NCI-H446 treated with DMSO at 0.1 percent for 48 hours (cell line): ENCODE measurements at places on chromosomes 5 and 9.

GRCh38 chr9:90000925-90001324 is 396.1 kb downstream of the GADD45G start:
- DNase-seq, result no peak

DNA sequence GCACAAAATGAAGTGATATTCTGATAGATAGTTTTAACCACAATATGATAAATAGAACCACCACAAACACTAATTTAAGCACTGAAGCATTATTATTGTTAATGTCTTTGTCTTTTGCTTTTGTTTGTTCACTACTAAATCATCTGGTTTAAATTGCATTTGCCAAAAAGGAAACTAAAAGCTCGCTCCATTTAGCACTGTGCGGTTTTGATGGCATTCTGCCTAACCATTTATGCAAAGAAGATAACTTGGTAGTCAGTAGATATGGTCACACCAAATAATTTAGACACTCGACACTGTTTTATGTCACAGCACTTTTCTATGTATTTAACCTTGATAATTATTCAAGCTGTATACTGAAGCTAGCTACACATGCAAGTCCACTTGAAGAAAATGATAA is 849.8 kb upstream of the CDH6 start:
- DNase-seq, result no peak

GRCh38 chr9:76180541-76180940 is 213.7 kb downstream of the RFK start:
- DNase-seq, result no peak

- DNase-seq, result no peak
Measured at GRCh38 chr9:22208846-22209585, 199.9 kb upstream of the CDKN2B start.

GRCh38 chr9:123265833-123266232 is 2.6 kb downstream of the STRBP start:
- no peak for DNase-seq

DNA sequence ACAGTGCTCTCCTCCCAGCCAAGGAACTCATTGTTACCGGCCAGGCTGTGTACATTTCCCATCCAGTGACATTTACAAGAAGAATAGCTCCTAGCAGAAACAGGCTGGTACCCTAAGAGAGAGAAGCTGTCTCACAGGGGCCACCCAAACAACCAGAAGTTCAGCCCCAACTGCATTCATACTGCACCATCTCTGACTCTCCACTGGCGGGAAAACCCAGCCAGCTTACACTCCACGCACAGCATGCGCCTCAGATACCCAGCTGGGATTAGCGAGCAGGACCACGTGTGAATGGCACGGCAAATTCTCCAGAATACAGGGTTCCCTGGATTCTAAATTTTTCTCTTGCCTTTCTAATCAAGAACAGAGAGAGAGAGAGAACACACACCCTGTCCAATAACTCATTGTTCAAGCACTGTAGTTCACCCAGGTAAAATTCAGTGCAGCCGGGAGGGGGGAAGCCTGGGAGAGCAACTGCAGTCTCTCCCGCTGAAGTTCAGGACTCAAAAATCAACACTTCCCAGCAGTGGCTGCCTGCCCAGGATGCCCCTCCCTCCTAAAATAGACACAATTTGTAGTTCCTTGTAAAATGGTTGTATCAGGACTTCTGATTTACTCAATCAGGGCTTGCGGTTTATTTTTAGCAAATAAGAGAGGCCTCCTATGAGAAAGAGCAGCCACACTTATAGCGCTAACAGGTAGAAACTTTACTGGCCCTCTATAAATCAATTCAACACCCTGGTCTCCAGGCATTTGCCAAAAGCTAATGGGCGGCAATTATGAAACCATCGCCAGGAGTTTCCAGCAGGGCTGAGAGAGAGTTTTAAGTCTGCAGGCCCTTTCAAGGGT is 2.2 kb downstream of the COL23A1 start:
- no peak for DNase-seq

DNA sequence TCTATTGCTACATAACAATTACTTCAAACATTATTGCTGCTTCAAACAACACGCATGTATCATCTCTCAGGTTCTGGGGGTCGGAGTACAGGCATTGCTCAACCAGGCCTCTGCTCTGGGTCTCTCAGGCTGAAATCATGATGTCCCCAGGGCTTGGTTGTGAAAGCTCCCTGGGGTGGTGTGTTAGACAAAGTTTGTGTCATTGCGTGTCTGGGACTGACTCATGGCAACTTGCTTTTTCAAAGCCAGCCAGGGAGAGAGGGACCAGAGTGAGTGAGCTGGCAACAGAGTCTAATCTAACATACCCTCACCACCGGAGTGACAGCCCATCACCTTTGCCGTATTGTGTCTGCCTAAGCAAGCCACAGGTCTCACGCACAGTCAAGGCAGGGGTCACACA is 259.2 kb upstream of the NFIL3 start:
- no peak for DNase-seq

DNA sequence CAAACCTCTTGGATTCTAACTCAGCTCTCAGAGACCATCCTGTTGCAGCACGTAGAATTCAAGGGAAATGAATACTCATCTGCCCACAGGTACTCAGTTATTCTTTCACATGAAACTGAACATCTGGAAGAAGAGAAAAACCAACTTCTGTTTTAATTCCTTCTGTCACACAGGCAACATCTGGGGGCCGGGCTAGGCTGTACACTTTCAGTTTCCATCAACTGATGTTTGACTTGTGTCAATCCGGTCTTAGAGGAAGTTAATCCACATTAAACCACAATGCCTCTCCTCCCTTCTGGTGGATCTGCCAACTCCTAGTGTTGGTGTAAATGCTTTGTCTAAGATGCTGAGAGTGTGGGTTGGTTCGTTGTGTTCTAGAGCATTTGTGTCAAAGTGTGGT is 17.6 kb downstream of the DMRT3 start:
- DNase-seq, result no peak

- DNase-seq, result no peak
Measured at GRCh38 chr9:13267743-13268142, 11.7 kb downstream of the MPDZ start.

GRCh38 chr5:149586708-149587318 is 5.5 kb downstream of the ARHGEF37 start:
- no peak for DNase-seq

DNA sequence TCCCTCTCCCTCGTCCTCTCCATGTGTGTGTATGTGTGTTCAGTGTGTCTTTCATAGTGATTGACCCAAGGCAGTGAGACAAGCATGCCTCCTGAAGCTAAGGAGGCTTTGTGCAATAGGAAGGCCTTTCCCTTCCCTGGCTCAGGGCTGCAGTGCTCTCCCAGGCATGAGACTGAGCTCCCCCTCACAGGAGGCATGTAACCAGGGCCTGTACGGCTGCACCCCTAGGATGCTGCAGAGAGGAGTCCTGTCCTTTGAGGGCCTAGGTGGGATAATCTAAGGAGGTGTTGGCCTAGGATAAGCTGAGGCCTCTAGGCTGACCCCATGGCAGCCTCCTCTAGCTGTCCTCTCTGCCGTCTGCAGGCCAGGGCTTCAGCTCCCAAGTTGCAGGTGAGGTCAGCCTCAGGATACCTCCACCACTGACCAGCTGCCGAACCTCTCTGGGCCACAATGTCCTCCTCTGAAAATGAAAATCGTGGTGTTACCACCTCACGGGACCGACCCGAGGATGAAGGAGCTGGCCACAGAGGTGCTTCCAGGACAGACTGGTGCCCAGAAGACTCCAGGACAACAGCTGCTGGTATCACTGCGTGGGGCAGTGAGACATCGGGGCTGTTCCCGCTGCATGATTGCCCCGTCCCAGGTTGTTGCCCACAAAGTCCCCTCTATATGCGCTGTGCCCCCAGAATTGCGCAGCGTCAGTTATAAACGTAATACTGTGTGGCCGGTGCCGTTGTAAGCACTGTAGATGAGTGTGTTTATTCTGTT is 129.6 kb downstream of the BARX1 start:
- DNase-seq, result no peak

DNA sequence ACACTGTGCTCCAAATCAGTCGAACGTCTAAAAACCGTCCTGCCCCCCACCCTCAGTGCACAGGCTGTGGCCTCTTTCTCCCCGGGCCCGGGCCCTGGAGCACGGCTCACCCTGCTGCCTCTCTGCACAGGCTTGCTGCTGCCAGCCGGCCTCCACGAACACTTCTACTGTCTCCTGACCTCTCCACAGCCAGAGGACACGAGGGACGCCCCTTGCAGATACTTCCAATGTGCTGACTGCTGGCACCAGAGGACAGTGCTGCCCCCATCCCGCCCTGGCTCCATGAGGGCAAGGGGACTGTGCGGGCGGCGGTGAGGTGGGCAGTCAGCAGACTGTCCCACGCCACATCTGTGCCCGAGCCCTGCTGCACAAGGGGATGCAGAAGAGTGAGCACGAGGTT is 174.8 kb downstream of the COL23A1 start:
- DNase-seq, result no peak

DNA sequence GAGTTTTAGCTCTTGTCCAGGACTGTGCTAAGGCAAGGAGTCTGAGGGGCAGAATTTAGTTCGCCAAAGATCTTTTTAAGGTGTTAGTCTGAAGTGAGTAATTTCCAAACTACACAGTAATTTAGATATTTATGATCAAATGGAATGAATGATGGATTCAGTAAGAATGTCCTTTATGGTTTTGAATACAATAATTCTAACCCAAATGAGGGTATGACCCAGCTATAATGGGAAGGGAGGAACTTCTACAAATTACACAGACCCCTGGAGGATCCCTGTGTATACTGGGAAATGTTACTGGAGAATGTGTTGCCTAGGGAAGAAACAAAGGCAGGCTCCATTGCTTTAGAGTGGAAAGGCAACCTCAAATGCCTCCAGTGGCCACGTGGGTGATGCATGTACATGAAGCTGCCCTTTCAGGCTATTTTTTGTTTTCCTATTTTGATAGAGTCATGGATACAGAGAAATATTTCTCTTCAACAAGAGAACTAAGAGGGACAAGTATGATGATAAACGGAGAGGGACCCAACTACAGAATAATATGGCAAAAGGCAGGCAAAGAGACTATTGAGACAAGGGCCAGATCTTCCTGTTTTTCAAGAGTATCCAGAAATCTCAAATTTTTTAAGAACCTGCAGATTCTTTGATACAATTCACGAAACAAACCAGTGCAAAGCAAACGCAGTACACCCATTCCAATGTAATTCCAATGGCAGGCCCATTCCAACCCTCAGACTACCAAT is 25.4 kb downstream of the SLC1A3 start:
- no peak for DNase-seq

DNA sequence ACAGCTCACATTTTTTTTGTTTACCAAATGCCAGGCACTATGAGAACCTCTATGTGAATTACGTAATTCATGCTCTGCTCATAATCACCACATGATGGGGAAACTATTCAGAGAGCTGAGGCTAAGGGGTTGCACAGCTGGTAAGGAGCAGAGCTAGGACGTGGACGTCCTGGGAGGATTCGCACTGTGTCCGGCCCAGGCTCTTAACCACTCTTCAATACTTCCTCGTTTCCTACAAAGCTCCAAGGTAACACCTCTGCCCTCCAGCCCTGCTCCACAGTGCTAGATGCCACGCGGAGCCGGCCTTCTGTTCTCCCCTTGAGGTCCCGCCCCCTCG is 8.7 kb downstream of the PHF19 start:
- no peak for DNase-seq

GRCh38 chr5:119280380-119280779 is 75.4 kb upstream of the TNFAIP8 start:
- DNase-seq, result no peak

- DNase-seq, result no peak
Measured at GRCh38 chr5:140319833-140320232, 16.9 kb upstream of the PFDN1 start.

- no peak for DNase-seq
Measured at GRCh38 chr5:109946610-109947009, 256.9 kb downstream of the MAN2A1 start.

GRCh38 chr9:112411626-112412027 is 31.7 kb downstream of the HSDL2 start:
- DNase-seq, result no peak

GRCh38 chr9:130171226-130172148 is 717 bp upstream of the NCS1 start:
- no peak for DNase-seq

GRCh38 chr5:5533927-5534326 is 111.5 kb downstream of the ICE1 start:
- no peak for DNase-seq
